ENCODE measurements at places on chromosomes 2 and 18.
A peak's percentile ranks its signal among the peaks of the same experiment; 100 is the strongest.

DNA sequence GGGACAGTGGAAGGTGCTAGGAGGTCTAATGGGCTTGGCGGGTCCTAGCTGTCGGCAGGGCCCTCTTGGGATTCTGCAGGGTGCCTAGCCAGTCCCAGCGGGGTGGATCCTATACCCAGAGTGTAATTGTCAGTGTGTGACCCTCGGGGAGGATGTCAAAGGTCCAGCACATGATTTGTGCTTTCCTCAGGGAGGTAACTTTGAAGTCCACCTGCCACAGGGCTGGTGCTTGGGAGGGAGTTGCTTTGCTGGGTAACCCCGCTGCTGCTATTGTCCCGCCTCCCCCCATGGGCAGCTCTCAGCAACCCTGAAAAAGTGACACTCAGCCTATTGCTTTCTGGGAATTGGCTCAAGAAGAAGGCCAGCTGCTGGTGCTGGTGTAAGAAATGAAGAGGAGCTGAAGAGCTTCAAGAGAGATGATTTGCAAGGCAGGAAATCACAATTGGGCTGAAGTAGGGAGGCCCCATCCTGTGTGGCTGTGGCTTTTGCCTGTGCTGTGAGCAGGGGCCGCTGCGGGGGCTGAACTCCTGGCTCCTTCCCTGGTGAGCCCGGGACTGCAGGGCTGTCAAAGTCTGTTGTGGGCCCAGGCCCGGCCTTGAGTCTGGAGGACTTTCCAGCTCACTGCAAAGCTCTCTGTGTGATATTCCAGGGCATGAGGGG lies 36.4 kb downstream of the EMILIN2 start:
- no peak for DNase-seq

DNA sequence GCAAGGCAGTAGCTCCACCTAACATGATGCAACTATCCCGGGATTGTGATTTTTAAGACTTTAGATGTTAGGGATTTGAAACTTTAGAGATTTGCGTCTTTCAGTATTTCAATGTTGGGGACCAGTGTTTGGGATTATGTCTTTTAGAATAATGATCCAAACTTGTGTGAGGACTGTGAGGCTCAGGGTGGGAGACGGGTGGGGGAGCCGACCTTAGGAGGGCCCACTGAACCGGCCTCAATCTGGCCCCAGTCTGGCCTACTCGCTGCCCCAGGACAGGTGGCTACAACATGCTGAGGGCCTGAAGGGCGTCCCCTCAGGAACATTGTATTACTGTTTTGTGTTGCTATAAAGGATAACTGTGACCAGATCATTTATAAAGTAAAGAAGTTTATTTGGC lies 10.7 kb downstream of the AMER3 start:
- DNase-seq = no peak

DNA sequence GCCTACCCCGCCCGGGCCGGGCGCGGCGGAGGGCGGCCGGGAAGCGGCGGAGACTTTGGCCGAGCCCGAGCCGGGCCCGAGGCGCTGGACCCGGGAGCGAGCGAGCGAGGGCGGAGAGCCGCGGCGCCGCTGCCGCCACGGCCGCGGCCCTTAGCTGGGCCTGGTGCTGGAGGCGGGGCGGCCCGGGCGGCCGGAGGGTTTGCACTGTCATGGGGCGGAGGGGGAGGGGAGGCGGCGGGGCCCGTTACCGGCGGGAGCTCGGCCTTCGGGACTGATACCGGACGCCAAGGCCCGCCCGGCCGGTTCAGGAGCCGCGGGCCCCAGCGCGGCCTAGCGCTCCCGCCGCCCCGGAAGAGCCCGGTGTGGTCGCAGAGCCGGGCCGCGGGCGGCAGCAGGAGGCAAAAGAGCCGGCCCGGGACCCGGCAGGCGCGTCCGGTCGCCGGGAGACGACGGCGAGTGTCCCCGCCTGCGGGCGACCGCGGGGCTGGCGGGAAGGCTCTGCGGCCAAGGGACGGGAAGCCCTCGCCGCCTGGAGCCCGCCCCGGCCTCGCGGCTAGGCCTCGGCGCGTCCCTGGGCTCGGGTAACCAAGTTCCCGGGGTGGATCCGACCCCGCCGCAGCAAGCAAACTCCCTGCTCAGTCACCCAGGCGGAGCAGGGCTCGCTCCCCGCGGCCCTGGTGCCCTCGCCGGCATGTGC lies 697 bp downstream of the KCMF1 start:
- DNase-seq = peak; percentile 50

- DNase-seq = peak; percentile 40
Observed at GRCh38 chr2:226131299-226131784, 668.3 kb downstream of the IRS1 start.

Measured in cardiac fibroblast (primary cell).